ENCODE measurements at places on chromosomes 16 and 17. TPM values are rescaled to one million over a fixed set of nuclear protein-coding genes. Genes with fewer than 3 reads are reported as not detected.

- peak overlapping the region; percentile 68 for H3K27ac ChIP-seq
- no peaks in the 10 kb centered on the region for H3K27me3 ChIP-seq
- no peak for DNase-seq
- no peaks in the 10 kb centered on the region for H3K36me3 ChIP-seq
Measured at GRCh38 chr17:57916925-57917858, 38.0 kb downstream of the CUEDC1 start.

DNA sequence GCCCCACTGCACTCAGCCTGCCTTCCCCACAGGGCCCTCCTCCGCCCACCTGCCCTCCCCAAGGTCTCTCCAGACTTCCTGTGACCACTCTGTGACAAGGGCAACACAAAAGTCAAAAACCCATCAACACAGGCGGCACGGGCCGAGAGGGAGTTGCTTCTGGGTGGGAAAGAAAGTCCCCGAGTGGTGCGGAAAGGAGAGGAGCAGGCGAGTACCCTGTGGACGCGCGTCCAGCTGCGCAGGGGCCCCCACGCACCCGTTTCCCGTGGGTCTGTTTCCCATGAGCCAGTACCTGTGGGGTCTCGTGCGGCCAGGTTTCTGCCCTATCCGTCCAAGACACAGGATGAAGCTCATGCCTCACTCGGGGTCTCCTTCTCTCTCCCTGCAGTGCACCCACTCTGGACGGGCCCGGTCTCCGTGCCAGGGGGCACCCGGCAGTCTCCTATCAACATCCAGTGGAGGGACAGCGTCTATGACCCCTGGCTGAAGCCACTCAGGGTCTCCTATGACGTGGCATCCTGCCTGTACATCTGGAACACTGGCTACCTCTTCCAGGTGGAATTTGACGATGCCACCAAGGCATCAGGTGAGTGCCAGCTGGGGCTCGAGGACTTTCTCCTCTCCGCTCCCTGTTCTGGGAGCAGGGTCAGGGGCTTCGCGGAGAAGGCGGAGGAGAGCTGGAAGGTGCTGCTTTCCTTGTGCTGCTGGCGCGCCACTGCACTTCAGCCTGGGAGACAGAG lies 12.2 kb downstream of the CD2BP2 start:
- H3K27ac ChIP-seq, result no peak overlapping the region
- no peak overlapping the region for H3K4me3 ChIP-seq
- no peaks in the 10 kb centered on the region for H3K36me3 ChIP-seq
- no peaks in the 10 kb centered on the region for H3K4me1 ChIP-seq

DNA sequence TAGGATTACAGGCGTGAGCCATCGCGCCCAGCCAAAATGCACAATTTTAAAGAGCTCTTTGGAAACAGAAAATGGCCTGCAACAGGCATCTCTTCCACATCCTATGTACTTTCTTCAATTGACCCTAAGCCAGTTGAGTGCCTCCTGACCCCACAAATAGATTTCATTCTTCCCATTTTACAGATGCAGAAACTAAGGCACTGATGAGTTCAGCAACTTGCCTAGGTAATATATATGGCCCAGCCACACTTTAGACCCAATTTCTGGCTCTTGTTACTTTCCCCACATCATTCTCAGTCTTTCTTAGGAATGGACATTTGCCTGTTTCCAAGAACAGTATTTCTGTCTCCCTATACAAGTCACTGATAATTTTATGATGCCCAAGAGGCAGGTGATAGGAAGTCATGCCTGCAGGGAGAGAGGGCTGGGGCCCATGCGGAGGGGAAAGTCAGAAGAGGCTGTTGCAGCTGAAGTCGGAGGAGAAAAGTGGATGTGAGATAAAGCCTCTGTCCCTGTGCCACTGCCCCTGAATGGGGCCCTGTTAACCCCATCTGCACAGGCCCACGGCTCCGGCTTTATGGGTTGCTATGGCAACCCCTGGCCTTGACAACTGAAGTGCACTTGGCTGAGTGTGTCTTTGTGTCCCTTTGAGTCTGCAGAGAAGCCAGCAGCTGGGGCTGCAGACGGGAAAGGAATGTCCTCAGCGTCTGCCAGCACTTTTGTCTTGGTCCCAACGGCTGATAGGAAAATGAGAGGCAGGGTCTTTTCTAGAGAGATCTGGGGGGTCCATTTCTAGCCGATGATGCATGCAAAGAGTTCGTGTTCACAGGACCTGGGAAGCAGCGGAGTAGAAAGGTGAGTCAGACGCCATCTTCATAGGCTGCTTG lies 45.9 kb downstream of the ABAT start:
- no peaks in the 10 kb centered on the region for H3K36me3 ChIP-seq
- no peaks in the 10 kb centered on the region for H3K27me3 ChIP-seq

The UMOD gene
- not detected for total RNA-seq

The MILR1 gene
- not detected for total RNA-seq

Measured in H1 (cell line).